Fibroblast of upper back skin (primary cell): ENCODE measurements at places on chromosomes 11 and 22.

GRCh38 chr22:33124471-33124870, 66.3 kb upstream of the SYN3 start:
- no peak for DNase-seq

- DNase-seq, result peak; percentile 70
These were observed 258.4 kb downstream of the DYNC2H1 start for GRCh38 chr11:103367650-103368049.

- DNase-seq, result peak; percentile 73
These were observed 722 bp upstream of the GUCY1A2 start for GRCh38 chr11:107018902-107019493.

- no peak for DNase-seq
These were observed 13.8 kb upstream of the P2RY6 start for GRCh38 chr11:73258104-73259035.

GRCh38 chr11:1858576-1858975, 5.7 kb downstream of the LSP1 start:
- no peak for DNase-seq

GRCh38 chr11:36357831-36358230, 61.7 kb downstream of the PRR5L start:
- no peak for DNase-seq

- peak; percentile 68 for DNase-seq
These were observed 16.3 kb downstream of the CRYBB2 start for GRCh38 chr22:25235547-25236290.

- DNase-seq, result no peak
These were observed 113.3 kb upstream of the FAT3 start for GRCh38 chr11:92111287-92111686.
